Mammary epithelial cell (primary cell): ENCODE measurements at places on chromosomes 1 and 21. TPM values are rescaled to one million over a fixed set of nuclear protein-coding genes. Genes with fewer than 3 reads are reported as not detected.

Gene TNFRSF14
- polyA plus RNA-seq: 19.6 TPM

Gene HIVEP3
- polyA plus RNA-seq: 6.6 TPM

- peak; percentile 93 for DNase-seq
Measured at GRCh38 chr1:109201123-109201703, 12.5 kb upstream of the SARS1 start.

GRCh38 chr1:39894884-39895495 lies 6.7 kb downstream of the MYCL start:
- DNase-seq: peak; percentile 58

DNA sequence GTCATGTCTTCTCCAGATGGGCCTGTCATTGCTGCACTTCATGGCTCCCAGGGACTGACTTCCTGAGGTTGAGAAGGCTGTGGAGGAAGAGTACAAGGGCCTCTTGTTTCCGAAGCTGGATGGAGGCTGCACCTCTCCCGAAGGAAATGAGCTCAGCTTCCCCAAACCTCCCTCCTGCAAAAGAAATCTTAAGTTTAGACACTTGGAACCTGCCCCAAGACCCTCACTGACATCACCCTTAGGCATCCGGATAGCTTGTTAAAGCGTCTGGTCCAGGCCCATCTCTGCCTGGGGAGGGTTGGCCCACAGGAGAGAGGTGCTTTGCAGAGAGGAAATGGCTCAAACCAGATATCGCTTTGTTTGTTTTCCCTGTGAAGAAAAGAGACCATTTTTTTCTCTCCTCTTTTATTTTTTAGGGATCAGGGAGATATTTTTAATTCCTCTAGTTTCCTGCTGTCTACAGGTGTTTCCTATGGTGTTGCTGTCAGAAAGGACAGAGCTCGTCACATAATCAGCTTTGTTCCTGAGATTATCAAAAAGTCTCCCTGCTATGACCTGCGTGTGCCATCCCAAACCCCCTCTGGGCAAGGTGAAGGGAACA lies 25.0 kb downstream of the RCSD1 start:
- no peak for DNase-seq

GRCh38 chr1:2179283-2180013 lies 15.1 kb downstream of the FAAP20 start:
- no peak for DNase-seq
